ENCODE measurements at places on chromosomes 3 and 15.

DNA sequence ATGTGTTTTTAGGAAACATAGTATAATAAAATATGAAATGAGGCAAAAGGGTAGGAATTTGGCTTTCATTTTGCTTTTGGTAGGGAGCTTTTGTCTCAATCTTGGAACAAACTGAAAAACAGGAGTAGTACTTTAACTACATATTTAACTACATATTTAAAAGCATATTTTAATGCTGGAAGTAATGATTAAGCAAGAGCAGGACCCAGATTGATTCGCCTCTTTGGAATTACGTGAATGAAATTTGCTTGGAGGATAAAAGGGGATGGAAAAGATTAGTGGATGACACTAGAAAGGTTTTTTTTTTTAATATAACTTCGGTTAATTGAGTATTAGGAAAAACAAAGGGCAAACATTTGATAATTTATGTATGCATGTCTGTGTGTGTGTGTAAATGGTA is 11.2 kb upstream of the TMEM212 start:
- no peak for DNase-seq

DNA sequence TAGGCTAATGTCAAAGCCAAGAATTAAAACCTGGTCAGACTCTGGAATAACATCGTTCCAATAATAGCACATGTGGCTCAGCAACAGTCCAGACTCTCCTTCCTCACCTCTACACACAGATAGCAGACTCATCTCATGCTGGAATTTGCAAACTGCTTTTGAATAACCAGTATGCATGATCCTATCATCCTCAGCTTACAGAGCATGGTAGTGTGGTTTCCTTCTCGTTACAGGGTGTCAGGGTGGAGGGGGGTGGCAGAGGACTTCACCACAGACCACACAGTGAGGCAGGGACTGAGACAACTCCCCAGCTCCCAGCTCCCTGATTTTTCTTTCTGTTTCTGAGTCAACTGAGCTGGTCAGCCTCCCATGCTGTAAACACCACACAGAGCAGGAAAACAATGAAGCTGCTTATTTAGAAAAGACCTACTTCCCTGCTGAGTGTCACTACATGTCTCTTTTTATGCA is 101.6 kb downstream of the RPL22L1 start:
- DNase-seq: no peak

DNA sequence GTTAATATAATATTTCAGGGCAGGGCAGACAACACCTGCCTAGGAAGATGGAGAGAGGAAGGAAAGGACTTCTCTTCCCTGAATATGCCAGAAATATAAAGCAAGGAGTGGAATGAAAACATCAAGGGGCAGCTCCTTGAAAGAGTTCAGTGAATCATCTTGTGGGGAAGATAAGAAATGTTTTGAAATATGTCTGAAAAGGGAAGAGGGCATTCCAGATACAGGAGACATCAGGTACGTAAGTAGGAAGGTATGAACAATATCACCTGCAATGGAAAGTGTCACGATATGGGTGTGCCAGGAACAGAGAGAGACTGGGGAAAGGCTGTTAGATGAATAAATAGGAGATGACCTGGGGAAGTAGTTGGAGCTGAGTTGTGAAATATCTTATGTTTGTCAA is 75.8 kb upstream of the WDR72 start:
- peak; percentile 98 for DNase-seq

DNA sequence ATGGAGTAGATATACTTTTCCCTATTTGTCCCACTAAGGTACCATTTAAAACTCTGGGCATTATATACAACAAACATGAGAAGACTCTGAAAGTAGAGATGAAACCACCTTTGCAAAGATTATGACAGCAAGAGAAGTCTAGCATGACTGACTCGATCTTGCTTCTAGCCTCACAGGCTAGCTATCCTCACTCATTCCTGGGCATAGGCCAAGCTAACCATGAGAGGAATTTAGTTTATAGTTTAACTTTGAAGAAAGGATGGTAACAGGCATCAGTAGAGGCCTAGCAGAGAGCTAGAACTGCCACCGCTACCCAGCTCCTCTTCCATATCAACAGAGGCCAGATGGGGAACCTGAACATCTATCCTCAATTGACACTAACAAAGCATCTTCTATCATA is 63.5 kb upstream of the FSIP1 start:
- DNase-seq: no peak

- DNase-seq: no peak
Observed at GRCh38 chr3:169150920-169151319, 512.6 kb downstream of the MECOM start.

GRCh38 chr15:73838831-73839426 is 34.4 kb upstream of the TBC1D21 start:
- peak; percentile 18 for DNase-seq

DNA sequence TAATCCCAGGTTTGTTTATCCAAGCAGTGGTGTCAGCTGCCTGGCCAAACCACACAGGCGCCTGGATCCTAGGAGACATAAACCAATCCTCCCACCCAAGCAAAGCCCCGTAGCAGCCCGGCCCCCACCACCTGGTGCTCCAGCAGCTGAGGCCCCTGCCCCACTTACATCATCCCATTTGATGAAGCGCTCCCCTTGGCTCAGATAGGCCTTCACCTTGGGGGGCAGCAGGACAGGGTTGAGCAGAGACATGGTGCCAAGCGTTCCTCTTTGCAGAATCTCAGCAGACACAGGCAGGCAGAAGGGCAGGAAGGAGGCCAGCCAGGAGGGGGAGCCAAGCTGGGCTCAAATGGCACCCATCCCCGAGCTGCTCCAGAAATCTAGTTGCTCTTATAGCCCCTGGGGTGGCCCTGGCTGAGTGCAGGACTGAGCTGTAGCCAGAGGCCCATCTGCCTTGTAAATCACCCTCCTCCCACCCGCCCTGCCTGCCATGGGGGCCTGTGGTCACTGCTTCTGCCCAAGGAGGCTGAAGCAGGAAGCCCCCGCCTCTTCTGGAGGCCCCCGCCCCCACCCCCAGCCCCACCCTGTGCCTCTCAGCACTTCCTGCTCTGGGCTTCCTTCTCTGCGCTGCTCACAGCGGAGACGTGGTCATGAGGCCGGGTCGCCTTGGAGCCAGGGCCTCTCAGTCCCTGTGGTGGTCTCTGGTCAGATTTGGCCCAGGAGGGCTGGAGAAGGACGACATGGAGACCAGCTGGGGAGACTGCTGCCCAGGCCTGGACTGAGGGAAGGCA is at the start of gene PLCB2:
PLCB2 (minus strand) TSS at position 515 of the 791 bp plus-strand sequence; CDS start at position 252, 263 bp downstream.
- DNase-seq: no peak

DNA sequence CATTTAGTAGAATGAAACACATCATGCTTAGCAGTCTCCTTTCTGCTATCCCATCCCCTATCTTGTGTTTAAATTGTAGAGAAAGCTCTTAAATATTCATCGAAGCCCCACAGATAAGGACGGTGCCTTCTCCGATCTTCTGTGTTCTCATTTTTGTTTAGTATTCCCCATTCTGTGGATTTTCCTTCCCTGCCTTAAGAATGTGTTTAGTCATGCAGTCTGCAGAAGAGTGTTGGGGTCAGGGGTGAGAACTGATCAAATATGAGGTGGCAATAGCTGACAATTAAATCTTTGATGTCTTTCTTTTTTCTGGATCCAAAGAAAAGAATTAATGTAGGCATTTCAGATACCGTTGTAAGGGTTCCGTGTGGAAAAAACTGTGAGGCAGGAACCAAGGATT is 9.3 kb upstream of the ANKUB1 start:
- no peak for DNase-seq

- DNase-seq: no peak
Observed at GRCh38 chr3:145815707-145816413, 345.1 kb downstream of the PLOD2 start.

DNA sequence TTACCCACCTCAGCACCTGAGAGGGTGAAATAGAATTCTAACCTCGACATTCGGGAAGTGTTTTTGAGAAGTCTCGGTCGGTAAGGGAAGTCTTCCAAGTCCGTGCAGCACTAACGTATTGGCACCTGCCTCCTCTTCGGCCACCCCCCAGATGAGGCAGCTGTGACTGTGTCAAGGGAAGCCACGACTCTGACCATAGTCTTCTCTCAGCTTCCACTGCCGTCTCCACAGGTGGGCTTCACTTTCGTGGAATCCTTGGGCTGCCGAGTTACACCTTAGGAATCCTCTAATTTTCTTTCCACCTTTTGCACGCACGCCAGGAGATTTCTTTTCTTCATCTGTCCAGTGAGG is 775 bp downstream of the CCNDBP1 start:
- no peak for DNase-seq

DNA sequence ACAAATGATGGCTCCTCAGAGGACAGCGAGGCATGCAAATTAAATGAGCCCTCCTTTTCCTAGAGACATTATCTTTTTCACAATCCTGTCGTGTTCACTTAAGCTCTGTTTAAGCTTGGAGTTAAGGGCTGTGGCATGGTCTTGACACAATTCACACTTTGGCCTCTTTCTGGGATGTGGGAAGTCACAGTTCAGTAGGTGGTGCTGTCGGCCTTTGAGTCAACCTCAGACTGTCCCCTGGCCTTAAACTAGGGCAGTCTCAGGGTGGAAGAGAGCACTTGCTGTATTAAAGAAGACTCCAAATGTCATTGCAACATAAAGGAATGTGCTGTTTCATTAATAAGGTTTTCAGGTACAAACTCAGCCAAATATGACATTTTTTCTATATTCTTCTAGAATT is 351.0 kb downstream of the MCTP2 start:
- no peak for DNase-seq

- peak; percentile 34 for DNase-seq
Observed at GRCh38 chr15:48331796-48332641, 790 bp downstream of the DUT start.

DNA sequence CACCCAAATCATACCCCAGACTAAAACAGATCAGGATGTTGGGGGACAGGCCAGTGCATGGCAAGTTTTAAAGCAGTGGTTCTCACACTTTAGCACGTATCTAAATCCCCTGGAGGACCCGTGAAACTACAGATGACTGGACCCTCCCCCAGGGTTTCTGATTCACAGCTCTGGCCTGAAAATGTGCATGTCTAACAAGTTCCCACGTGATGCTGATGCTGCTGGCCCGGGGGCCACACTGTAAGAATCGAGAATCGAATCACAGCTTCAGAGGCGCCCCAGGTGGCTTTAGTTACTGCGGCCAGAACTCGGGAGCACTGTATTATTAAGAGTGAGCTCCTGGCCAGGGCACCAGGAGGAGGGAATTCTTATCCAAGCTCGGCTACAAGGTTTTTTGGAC is 11.6 kb downstream of the ADAMTS17 start:
- no peak for DNase-seq

DNA sequence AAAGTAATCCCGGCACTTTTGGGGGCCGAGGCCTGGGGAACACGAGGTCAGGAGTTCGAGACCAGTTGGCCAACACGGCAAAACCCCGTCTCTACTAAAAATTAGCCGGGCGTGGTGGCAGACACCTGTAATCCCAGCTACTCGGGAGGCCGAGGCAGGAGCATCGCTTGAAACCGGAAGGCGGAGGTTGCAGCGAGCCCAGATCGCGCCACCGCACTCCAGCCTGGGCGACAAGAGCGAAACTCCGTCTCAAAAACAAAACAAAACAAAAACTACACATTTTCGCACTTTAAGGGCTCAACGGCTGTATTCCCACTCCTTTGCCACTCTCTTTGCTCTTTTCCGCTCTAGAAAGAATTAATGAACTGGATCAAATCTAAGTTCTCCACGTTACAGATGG is 763 bp upstream of the TRNT1 start:
- DNase-seq: no peak

DNA sequence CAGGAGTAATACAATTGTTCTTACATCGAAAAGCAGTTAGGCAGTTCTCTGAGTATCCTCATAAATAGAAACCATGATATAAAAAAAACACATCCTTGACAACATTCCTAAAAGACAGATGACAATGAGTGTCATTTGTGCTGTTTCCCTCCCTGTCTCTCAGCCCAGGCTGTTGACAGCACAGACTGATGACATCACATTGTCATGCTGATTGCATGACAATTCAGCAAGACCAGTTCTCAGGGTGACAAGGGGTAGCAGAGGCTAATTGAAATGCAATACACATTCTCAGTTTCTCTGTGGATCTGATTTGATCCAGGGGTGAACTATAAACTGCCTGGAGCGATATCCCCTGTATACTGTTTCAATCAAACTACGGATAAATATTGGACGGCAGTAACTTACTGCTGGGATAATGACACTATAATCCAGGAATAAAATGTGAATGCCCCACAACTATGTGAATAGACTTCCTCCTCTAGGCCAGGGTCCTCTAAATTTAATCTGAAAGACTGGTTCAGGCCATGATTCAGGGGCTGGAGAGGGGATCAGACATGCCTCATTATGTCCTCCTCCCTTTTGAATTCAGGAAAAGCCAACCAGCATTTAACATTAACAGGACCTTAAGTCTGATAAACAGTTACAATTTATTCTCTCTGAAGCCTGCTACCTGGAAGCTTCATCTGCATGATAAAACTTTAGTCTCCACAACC is 16.7 kb upstream of the EIF1B start:
- DNase-seq: no peak

DNA sequence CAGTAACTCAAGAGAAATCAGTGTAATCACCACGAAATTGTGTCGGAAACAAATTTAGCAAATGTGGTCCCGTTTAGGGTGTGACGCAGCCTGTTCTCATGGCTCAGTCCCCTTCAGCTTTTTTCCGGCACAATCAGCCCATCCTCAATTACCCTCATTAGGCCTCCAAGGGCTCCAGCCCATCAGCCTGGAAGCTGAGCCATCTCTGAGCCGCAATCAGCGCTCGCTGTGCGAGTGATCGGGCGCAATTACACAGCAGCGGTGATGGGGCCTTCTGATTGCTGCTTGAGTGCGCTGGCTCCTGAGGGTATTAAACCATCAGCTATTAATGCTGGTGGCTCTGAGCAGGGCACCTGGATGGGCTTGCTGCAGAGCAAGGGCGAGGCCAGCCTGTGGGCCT is 55.6 kb downstream of the PLXNA1 start:
- no peak for DNase-seq

- no peak for DNase-seq
Observed at GRCh38 chr15:85168642-85169173, 187.1 kb downstream of the PDE8A start.

- no peak for DNase-seq
Observed at GRCh38 chr3:13365390-13366379, 54.4 kb downstream of the NUP210 start.

- peak; percentile 67 for DNase-seq
Observed at GRCh38 chr15:37900326-37901221, 33.9 kb upstream of the TMCO5A start.

DNA sequence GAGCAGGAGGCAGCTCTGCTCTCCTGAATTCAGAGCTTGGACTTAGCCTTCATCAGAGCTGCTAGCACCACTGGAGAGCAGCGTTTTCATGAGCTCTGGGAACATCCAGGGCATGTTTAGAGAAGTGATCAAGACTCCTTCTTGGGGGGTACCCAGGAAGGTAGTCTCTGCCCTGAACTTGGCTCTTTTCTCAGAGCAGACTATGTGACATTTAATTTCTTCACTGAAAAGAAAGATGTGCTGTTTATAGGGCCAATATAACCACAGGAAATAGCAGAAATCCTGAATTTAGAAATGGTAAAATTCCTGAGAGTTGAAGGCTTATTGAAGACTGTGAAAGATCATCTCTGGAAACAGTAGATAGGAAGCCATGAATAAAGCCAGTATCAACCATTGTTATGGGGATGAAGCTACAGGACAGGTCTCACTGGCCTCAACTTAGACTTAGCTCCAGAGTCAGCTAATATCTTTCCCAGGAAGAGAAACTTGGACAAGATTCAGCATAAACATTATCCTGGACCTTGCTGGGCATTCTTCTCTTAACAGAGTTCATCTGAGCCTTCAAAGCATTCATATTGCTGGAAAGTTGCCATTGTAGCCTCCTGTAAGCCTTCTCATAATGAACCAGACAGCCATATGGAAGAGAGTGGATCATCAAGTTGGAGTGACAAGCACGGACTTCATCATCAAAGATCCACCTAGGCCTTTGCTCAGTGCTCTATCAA is 386.6 kb upstream of the THBS1 start:
- DNase-seq: peak; percentile 32

All from NCI-H226 (cell line).